ENCODE measurements at places on chromosomes 5 and 9. TPM values are rescaled to one million over a fixed set of nuclear protein-coding genes. Genes with fewer than 3 reads are reported as not detected.

Gene PNPLA7
- 15.8 TPM for total RNA-seq

DNA sequence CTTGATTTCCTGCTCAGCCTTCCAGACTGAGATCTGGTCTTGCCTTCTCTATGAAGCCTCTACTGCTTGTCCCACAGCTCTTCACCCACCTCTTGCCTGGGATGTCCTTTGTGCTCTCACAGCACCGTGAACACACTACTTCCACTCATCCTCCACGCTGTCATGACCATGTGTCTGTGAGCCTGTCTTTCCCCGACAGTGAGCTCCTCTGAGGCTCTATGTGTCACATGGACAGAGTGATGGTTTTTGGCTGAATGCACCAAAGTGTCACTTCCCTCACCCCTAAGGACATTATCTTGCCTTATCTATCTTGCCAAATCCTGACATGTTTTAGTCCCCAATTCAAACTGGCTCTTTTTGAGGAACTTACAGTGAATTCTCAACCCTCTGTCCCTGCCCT, 11.3 kb downstream of the PHYKPL start:
- no peak for DNase-seq

DNA sequence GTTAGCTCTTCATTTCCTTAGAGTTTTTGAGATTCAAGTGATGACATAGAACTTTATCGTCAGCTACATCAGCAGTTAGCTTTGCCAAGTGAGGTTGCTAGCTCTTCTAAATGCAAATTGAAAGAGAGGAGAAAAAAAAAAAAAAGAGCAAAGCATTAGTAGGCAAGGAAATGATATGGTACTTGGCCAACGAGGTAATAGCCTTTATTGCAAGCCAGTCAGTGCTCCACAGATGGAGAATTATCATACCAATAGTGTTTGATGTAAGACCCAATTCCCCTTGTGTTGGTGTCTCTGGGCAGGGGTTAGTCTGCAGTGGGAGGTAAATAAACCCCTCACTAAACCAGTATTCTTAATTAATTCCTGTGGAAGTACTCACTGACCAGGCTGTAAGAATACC, 992.1 kb downstream of the PTPRD start:
- no peak for DNase-seq

Gene CRB2
- 0.08 TPM for total RNA-seq

DNA sequence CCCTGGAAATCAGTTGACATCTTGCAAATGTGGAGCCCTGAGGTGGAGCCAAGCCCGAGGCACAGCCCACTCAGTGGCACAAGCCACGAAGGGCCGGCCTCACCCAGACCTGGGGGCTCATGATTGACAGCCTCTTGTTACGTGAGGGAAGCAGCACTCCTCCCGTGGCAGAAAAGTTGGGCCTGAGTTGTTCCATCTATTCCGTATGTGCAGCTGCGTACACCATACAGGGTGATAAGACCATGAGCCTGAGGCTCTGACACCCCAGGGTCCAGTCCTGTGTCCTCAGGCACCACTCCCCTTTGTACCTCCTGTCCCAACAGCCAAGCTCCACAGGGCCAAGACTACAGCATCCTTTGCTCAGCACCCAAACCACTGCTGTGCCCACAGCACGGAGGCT, 1.9 kb upstream of the ORM2 start:
- no peak for DNase-seq

Gene SLC27A4
- total RNA-seq, result 19.9 TPM

Gene AHRR
- total RNA-seq, result 0.97 TPM

DNA sequence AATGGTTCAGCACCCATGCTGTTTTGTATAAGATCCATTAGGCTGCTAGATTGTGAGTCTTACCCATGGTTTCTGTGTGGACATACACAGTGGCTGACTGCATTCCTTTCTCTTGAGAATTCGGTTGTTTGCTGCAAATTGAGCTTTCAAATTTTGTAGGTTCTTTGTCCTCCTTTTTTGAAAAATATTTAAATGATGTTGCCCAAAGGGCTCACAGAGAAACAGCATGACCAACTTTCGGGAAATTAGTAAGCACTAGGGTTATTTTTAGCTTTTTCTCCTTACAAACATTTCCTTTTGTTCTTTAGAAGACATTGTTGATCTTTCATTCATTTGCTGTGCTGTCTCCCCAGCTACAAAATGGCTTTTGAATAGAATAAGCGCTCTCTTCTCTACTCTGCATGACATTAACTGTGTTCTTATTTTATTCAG, 79.4 kb downstream of the NLN start:
- DNase-seq, result no peak

GRCh38 chr5:180313677-180314505, 22.0 kb upstream of the MAPK9 start:
- DNase-seq, result peak; percentile 67

DNA sequence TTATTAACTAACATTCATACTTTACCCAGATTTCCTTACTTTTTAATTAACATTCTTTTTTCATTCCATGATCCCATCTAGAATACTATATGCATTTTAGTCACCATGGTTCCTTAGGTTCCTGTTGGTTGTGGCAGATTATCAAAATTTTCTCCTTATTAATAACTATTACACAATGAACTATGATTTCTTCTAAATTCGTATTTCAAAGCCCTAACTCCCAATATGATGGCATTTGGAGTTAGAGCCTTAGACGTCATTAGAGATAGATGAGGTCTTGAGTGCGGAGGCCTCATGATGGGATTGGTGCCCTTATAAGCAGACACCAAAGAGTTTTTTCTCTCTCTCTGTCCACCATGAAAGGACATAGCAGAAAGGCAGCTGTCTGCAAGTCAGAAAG, 485.4 kb downstream of the TLR4 start:
- DNase-seq, result no peak

- DNase-seq, result no peak
Observed at GRCh38 chr9:33106372-33106771, 29.9 kb upstream of the SMU1 start.

Gene GABRG2
- not detected for total RNA-seq

Gene PPP3R2
- not detected for total RNA-seq

Gene TICAM2
- total RNA-seq, result 1.8 TPM

- DNase-seq, result no peak
Observed at GRCh38 chr5:161783297-161783696, 64.6 kb upstream of the GABRA1 start.

- DNase-seq, result no peak
Observed at GRCh38 chr9:11632691-11633090, 1019.9 kb upstream of the PTPRD start.

Gene DAB2IP
- total RNA-seq, result 41.0 TPM

- no peak for DNase-seq
Observed at GRCh38 chr9:3331801-3332200, 194.0 kb downstream of the RFX3 start.

- no peak for DNase-seq
Observed at GRCh38 chr5:66617991-66618768, 22.0 kb downstream of the MAST4 start.

Gene NEURL1B
- total RNA-seq, result 99.9 TPM

DNA sequence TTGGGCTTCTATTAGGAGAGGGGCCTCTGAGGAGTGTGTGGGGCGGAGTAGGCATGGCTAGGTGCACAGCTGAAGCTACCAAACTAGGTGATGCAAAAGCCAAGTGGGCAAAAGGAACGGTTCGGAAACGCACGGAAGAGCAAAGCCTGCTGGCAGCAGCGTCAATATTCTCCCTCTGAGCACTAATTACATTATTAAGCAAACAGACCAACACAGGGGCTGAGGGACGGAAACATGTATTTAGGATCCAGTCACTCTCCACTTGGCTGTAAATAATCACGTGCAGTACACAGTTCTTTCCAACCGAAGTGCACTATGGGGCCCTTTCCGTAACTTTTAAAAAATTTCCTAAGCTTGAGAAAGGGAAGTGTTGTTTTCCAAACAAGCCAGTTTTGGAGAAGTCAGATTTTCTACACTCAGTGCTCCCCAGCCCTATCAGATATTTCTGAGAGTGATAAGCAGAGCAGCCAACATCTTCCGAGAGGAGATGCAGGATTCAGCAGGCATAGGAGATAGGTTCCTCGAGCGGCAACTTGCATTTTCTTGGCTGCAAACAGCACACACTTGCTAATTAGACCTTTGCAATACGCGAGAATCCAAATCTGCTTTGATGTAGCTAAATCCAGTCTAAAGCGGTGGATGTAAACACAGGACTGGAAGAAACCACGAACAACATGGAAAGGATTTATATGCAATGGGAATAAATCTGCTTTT, 217.2 kb upstream of the TBCA start:
- DNase-seq, result no peak

- DNase-seq, result no peak
Observed at GRCh38 chr9:84235511-84235910, 105.0 kb downstream of the SLC28A3 start.

DNA sequence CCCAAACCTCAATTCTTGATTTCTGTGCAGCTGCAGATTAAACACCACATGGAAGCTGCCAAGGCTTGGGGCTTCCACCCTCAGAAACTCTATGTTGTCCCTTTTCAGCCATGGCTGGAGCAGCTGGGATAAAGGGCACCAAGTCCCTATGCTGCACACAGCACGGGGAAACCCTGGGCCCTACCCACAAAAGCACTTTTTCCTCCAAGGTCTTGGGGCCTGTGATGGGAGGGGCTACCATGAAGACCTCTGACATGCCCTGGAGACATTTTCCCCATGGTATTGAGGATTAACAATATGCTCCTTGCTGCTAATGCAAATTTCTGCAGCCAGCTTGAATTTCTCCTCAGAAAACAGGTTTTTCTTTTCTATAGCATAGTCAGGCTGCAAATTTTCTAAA, 41.8 kb upstream of the CDH9 start:
- DNase-seq, result no peak

Data from adrenal gland (tissue), 19 donors.